ENCODE measurements at places on chromosomes 2 and 18.

- DNase-seq: no peak
Measured at GRCh38 chr2:176832086-176832485, 380.5 kb upstream of the HNRNPA3 start.

GRCh38 chr2:222964376-222965031, 87.5 kb upstream of the KCNE4 start:
- DNase-seq: no peak

DNA sequence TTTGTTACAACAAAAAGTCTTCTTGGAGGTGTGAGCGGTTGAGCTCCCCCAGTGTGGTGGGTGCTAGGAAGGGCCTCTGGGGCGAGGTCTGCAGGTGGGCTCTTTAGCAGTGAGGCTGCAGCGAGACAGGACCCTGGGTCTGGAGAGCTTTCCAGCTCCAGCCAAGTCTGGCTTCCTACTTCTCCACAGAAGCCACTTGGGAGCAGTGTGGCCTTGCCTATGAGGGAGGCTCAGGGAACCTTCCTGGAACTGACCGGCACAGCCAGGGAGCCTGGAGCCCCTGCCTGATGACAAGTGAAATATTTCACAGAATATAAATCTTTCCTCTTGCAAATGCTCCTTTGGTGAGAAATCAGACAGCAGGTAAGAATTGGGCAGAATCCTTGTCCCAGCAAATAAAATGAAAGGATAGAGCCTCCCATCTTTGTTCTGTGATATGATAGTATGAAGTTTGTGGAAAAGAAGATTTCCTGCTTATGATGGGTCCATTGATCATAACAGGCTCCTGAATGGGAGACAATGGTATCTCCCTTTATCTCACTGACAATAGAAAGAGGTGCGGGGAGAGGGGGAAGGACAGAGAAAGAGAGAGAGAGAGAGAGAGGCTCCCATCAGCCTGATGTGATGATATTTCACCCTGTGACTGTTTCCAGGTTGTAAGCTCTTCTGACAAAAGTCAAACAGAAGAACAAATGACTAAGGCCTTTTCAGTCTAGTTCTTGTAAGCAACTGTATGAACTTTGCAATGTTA, 289.8 kb upstream of the SPRED2 start:
- peak; percentile 7 for DNase-seq

DNA sequence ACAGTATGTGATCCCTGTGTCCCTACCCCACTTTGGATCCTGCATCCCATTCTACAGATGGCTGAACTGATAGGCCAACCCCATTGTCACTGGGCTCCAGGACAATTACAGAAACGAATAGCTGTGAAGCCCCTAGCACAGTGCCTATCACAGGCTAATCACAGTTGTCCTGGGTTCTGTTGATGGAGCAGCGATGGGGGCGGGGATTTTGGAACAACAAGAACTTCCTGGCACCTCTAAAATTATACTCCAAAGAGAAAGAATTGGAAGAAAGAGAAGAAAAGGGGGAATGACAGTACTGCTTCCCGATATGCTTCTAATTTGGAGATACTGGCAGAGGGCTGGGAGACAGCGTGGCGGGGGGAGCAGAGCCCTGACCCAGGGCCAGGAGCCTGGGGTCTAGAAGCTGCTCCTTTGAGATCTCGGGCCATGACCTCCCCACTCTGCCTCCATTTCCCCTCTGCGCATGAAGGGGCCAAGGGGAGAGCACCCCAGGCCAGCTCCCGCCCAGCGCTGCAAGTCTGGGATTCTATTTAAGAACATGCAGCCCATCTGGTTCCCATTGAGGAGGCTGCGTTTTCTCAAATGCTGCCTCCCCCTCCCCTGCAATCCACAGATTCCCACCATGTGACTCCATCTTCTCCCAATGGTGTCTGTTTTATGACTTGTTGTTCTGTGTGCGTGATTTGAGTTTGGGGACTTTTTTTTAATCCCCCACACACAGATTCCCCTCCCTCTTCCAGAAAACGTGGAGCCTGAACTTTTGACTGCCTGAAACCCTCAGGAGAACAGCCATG, 202.7 kb downstream of the CYP26B1 start:
- DNase-seq: no peak

GRCh38 chr2:26035090-26035743, 1.3 kb downstream of the RAB10 start:
- peak; percentile 3 for DNase-seq
